Stimulated activated CD4-positive, alpha-beta T cell treated with anti-CD3 and anti-CD28 coated beads, Interleukin-15, amount 100 ng/mL, for 24 hours (primary cell): ENCODE measurements at places on chromosomes 2 and 18.
A peak's percentile ranks its signal among the peaks of the same experiment; 100 is the strongest.

DNA sequence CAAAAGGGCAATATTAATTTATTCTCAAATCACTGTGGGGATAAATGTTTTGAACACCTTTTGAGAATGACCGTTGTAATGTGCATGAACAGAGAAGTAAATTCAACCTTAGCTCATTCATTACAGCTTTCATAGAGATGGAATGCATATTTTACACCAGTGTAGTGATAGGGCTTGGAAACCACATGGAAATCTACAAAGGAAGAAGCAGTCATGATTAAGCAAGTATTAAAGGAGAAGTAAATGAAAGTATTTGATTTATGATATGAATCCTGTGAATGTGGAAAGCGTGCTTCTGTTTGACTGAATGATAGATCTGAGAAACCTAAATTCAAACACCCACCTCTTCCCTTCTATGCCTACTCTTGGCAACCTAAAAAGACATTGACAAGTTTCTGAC, 64.7 kb downstream of the CDH7 start:
- no peak for DNase-seq

DNA sequence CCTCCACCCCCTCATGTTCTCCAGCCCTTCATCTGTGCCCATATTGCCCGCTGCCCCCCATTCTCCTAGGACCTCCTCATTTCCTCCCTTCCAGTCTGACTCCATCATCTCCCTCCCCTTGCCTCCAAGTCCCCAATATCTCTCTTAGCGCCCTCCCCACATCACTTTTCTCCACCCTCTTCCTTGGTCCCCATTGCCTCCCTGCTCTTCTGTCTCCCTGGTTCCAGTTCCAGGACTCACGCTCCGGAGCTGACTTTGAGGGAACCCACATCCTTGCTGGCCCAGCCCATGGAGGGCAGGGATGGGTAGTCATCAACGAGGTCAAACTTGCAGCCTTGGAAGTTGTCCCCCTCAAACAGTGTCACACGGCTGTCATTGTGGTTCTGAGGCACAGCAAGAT, 2.6 kb downstream of the CRYBA2 start:
- no peak for DNase-seq

- no peak for DNase-seq
Observed at GRCh38 chr2:36168115-36168514, 187.5 kb upstream of the CRIM1 start.

- DNase-seq = no peak
Observed at GRCh38 chr2:145764631-145765030, 1244.7 kb upstream of the ZEB2 start.

DNA sequence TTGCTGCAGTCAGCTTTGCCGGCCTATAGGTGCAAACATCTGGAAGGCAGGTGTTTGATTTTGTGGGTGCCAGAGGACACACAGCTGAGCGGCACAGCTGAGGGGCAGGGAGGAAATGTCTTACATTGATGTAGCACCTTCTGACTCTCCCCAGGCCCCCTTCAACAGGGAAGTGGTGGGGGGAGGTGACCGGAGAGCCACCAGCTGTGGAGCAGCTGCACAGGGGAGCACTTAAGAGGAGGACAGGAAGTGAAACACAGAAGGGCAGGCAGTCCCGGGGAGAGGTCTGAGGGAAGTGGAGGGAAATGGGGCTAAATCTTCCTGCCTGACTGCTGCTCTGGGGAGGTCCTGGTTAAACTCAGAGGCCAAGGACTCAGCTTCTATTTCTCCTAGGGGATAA, 409.1 kb downstream of the TNS1 start:
- DNase-seq = no peak

- no peak for DNase-seq
Observed at GRCh38 chr2:240891492-240892340, 4.2 kb downstream of the MAB21L4 start.

GRCh38 chr2:177578454-177578853, 185.9 kb downstream of the AGPS start:
- no peak for DNase-seq

- no peak for DNase-seq
Observed at GRCh38 chr2:158762336-158762735, 32.8 kb upstream of the DAPL1 start.

GRCh38 chr2:240522406-240522805, 35.4 kb downstream of the ANKMY1 start:
- DNase-seq = no peak

DNA sequence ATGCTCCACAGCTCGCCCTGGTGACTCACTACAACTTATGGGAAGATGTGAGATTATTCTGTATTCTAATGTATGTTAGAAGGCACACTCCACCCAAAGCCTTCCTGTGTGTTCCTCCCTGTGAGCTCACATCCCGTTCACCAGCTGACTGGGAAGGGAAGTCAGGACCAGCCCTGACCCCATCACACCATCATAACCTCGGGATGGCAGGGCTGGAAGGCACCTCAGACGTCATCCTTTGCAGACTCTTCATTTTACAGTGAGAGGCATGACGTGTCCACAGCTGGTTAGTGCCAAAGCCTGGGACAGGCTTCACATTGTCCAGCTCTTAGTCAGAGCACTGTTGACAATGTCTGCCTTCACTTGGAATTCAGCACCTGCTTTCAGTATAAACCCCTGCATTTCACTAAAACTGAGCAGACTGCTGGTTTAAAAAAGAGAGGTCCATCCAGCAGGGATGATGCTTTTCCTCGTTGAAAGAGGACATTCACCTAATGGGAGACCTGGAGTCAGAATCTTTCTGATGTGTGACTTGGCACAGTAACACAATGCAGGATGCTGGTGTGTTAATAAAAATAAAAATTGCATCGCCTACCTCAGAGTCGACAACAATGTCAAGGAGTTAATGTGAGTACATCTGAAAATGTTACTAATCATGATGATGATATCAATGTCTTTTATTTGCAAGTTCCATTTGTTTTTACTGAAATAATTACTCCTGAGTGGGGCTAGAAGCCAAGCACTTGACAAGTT, 418.0 kb upstream of the TNP1 start:
- no peak for DNase-seq

GRCh38 chr2:102238039-102238756, 51.4 kb downstream of the IL1RL2 start:
- peak; percentile 60 for DNase-seq

DNA sequence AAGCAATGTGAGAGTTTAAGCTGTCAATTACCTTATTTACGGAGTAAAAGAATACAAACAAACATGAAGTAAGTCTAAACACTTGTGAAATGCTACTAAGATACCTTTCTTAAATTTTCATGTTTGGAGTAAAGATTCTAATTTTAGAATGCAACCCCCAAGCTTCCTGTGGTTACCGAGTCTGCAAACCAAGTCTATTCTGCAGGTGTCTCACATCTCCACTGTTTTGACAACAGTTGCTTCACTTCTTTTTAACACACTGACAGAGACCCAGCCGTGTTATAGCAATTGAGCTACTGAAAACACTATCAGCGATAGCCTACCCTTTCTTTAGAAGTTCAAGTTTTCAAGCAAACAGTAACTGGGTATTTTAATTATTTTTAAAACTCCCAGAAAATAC, 608.3 kb downstream of the ERBB4 start:
- no peak for DNase-seq

- DNase-seq = no peak
Observed at GRCh38 chr2:181185948-181186347, 205.5 kb downstream of the UBE2E3 start.

- no peak for DNase-seq
Observed at GRCh38 chr2:12672711-12673315, 43.9 kb upstream of the TRIB2 start.

DNA sequence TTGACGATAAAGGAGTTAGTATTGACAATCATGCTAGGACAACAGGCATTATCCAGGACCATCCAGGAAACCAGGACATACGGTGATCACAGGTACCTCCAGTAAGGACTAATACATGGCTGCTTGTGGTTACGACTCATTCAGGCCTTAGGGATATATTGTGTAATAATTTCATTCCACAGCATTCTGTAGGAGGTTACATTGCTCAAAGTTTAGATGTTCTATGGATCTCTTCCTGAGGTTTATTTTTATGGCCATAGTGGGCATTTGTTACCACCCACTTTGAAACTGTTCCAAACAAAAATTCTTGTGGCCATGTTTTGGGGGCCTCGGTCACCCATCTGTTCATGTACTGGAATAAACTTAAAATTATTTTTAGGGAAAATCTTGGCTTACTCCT, 431.6 kb downstream of the METTL4 start:
- DNase-seq = no peak

DNA sequence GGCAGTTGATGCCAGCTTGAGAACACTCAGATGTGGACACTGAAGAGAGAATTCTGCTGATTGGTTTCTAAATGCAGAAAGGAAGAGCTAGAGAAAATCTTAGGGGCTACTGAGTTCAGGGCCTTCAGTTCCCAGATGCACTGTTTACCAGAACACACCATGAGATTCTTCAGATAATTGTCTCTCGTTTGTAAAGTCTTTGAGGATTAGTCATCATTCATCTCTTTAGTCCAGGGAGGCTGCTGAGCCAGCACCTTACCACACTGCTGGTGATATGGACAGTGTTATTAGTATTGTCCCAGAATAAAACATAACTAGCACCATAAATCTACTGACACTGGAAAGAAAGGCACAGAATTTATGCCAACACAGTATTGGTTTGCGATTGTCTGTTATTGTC, 690.8 kb upstream of the CELF4 start:
- no peak for DNase-seq

DNA sequence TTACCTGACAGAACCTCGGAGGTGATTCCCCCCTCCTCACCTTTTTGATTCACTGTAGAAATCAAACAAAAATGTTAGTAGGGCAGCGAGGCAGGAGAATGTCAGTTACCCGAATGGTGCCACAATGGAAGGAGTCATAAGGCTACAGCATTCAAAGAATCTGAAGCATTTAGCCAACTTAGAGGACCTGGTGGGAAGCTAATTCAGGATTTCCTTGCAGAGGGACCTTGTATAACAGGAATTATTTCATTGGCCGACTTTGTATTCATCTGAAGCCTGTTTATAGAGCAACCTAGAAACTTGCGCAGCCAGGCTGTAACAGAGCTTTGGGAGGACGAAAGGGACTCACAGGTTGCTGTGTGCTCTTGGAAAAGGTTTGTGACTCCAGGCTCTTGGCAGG, 129.1 kb upstream of the MMADHC start:
- DNase-seq = no peak

- no peak for DNase-seq
Observed at GRCh38 chr18:67367540-67367939, 149.0 kb downstream of the DSEL start.

DNA sequence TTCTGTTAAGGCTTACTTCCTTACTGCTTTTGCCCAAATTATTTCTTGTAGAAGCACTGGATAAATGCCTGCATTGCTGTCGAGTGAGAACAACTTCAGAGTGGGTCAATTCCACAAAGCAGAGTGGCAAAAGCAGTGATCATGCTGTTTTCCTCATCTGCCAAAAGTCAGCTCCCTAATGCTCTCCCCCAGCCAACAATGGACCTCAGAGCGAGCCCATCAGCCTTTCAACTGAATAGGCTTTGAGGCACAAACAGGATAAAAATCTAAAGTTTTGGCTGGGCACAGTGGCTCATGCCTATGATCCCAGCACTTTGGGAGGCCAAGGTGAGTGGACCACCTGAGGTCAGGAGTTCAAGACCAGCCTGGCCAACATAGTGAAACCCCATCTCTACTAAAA, 222.7 kb downstream of the TCF4 start:
- no peak for DNase-seq

- no peak for DNase-seq
Observed at GRCh38 chr2:232950751-232951150, 62.3 kb downstream of the NGEF start.

GRCh38 chr18:45566025-45566740, 49.1 kb upstream of the SLC14A2 start:
- no peak for DNase-seq

- no peak for DNase-seq
Observed at GRCh38 chr2:227509824-227510619, 38.1 kb downstream of the AGFG1 start.

GRCh38 chr18:50797142-50797541, 22.7 kb downstream of the MRO start:
- DNase-seq = no peak

GRCh38 chr18:80197528-80197927, 49.8 kb downstream of the PARD6G start:
- DNase-seq = no peak

DNA sequence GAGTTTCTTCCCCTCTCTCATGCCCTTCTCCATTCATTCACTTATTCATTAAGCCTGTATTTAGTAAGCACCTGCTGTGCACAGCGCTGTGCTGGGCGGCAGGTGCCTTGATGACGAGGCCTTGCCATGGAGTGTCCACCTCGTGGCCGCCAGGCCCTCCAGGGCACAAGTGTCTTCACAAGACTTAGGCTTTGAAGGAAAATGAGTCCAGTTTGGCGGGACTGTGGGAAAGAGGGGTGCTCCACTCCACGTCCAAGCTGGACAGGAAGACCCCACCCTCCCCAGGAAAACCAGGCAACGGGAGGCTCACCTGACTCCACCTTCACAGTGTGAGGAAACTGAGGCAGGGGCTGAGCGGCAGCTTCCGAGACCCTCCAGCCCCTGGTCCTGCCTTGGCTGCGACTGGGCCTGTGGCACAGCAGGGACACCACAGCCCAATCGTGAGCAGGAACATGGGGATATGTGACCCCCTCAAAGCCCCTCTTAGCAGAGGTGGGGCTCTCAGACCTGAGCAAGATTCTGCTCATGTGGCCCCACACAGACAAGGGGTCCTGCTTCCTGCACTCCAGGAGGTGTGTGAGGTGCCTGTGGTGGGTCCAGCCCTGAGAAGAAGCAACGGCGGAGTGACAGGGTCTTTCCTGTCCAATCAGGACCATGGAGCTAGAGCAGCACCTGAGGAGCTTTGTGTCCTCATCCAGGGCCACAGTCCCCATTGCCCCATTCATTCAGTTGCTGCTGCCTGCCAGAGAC, 110.3 kb upstream of the ODC1 start:
- no peak for DNase-seq

- no peak for DNase-seq
Observed at GRCh38 chr2:161044095-161044865, 115.9 kb upstream of the TANK start.

GRCh38 chr2:86000131-86000937, 105.4 kb downstream of the POLR1A start:
- DNase-seq = no peak
